ENCODE measurements at places on chromosomes 4 and X.

- no peak for DNase-seq
Measured at GRCh38 chr4:151436093-151436518, 27.1 kb downstream of the FHIP1A start.

- no peak for DNase-seq
Measured at GRCh38 chrX:76919761-76920160, 492.3 kb downstream of the MAGEE1 start.

GRCh38 chrX:132401935-132402334 lies 86.9 kb downstream of the MBNL3 start:
- DNase-seq = no peak

DNA sequence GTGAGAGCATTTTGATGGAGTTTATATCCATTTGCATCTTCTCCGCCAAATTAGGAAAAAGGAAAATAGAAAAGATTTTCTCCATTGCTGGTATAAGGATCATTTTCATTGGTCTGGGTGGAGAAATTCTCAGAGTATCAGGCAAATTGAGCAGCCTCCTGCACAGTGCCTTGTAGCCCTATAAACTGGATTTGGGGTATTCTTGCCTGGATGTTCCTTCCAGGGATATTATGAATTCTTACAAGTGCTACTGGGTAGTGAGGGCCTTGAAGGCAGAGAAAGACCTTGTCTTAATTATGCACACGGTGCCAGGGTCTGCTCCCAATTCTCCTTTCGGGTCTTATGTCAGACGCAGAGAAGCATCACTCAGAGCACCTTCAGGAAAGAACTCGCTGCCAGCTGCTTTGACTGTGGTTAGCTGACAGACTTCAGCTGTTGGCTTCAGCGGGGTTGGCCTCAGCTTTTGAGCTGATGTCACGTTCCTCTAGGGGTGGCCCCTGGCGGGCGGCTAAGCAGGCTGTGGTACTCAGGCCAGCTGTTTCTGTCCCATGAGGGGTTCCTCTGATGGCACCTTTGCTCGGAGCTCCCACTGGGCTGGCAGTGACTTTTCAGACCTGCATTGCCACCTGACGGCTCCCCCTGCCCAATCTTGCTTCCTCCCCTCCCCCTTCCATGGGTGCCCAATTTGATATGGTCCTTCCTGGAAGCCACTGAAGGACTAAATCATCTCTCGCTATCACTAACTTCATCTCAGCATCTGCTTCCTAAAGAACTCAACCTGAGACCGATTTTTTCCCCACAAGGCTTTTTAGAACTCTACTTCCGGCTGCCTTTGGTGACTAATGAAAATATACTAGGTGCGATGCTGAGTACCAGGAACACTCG lies 519.5 kb downstream of the BCOR start:
- DNase-seq = peak; percentile 4

Measured in activated CD4-positive, CD25-positive, alpha-beta regulatory T cell (primary cell).